Amygdala (tissue), 56 donors: ENCODE measurements at places on chromosomes 13 and 19.

- DNase-seq = no peak
Observed at GRCh38 chr13:43058318-43058674, 34.9 kb downstream of the DNAJC15 start.

DNA sequence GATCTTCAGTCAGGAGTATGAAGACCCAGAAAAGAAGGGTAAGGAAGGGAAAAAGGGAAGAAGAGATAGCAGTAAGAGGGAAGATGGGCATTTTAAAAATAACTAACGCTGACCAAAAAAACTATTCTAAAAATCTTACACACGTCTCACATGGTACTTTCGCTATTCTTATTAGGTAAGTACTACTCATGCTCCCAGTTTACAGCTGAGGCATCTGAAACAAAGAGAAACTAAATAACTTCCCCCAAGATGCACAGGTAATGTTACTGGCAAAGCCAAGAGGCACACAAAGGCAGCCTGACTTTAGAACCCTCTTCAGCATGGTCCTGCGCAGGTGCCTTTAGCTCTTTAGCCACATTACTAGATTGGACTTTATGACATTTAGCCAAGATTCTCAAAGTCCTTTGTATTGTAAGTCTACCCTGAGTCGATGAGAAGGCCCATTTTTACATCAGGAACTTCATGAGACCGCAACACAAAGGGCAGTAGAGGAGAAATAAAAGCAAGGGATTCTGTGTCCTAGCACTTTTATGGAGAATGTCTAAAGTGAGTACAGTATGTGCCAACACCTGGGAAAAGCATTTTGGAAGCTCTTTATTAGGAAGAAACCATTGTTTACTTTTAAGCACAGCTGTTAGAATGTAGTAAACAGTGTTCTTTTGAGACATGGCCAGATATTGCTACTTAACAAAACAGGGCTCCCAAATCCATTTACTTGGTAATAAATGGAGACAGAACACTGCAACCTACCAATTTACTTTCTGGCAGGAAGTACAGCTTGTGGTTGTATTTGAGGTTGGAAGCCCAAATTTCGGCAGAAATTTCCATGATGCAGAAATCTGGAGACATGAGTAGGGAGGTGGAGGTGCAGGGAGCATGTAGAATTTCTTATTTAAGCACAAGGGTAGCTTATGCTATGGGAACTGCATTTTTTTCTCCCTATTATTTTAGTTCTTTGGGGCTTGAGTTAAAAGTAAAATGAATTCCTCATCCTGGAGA lies 250.7 kb downstream of the KCTD12 start:
- DNase-seq = no peak

DNA sequence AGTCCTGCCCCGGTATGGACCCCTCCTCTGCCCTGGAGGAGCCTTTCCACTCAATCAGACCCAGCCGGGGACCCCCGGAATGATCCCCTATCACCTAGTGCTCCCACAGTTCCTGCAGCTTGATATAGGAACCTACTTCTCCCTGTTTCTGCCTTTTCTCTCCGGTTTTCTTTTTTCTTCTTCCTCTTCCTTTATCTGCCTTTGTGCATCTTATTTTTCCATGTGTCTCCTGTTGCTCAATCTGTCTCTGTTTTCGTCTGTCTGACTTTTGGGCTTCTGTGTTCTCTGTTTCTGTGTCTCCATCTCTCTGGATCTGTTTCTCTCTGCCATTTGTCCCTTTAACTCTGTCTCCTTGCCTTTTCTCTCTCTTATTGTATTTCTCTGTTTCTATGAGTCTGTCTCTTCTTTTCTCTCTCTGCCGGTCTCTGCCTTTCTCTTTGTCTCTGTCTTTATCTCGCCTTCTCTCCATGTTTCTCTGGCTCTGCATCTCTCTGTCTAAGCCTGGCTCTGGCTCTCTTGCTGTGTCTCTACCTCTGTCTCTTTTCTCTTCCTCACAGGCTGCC lies 10.0 kb downstream of the MEGF8 start:
- DNase-seq = no peak

GRCh38 chr13:112205990-112206389 lies 139.0 kb downstream of the SOX1 start:
- no peak for DNase-seq

GRCh38 chr13:43021926-43022670 lies 1.3 kb upstream of the DNAJC15 start:
- DNase-seq = no peak

DNA sequence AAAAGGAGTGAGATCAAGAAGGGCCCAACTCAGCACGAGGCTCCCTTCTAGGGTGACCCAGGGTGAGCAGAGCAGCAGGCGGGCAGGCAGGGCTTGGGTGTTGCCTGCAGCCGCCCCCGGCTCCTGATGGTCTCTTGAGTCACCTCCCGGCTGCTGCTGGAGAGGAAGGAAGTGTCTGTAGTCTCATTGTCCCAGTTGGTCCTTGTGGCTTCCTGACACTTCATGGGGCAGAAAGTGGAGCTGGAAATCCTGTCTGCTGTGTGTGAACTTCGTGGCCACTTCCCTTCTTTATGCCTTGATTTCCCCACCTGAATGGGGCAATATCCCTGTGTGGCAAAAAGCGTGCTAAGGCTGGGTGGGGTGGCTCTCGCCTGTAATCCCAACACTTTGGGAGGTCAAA lies 2.5 kb downstream of the MAP1S start:
- DNase-seq = no peak

DNA sequence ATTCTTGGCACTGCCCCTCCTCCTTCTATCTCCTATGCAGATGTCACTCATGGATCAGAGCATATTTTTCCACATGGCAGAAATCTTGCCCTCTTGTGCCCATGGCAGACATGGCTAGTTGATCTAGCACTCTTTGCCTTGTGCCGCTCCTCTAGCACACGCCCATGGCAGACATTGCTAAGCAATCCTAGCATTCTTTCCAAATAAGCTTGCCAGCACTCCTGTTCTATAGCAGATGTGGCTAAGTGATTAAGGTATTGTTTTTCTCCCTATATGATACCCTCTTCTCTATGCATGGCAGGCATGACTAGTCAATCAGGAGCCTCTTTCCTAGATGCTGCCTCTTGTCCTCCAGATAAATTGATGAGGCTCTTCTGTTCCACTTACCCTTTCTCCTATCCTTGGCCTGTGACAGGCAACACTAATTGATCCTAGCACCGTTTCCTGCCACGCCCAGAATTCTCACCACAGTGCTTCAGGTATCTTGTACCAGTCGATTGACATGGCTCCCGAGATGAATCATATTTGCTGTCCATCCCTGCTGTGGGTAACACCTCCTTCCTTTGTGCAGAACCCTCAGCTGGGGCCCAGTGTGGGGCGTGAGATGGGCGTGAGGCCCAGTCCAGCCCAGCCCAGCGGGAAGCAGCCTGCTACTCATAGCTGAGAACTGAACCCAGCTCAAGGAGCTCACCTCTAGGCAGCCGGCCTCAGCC lies 26.9 kb downstream of the TMED1 start:
- no peak for DNase-seq

- DNase-seq = no peak
Observed at GRCh38 chr13:78426183-78426582, 177.2 kb downstream of the POU4F1 start.

DNA sequence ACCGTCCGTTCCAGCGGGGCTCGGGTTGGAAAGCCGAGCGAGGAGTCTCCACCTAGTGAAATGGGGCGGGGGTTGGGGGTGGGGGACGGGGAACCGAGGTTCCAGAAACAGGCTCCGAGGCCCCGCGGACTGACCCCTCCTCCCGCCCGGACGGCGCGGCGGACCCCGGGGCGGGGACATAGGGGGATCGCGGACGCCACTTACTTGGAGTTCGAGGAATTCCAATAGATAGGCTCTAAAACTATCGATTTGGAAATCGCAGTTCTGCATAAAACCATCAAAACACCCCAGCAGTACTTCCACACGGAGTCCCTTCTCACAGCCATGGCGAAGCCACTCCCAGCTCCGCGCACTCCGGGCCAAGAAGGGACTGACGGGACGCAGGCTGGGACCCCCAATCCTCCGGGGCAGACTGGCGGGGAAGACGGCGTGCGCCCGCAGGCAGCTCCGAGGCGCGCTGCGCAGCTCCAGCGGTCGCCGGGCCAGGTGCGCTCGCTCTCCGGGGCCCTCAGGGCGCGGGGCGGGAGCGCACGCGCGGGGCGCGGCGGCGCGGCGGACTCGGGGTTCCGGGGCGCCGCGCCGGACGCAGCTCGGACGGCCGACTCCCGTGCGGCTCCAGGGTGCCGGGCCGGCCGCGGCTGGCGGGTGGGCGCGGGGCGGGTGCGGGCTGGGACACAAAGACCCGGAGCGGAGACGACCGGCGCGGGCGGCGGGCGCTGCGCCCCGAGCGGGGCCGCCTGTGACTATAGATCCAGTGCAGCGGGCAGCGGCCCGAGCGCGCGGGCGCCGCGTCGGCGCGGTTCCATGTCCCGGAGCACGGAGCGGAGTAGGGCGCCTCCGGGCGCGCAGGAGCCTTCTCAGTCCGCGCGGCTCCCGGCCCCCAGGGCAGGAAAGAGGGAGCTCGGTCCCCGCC lies 567 bp downstream of the EFNB2 start:
- DNase-seq = no peak

DNA sequence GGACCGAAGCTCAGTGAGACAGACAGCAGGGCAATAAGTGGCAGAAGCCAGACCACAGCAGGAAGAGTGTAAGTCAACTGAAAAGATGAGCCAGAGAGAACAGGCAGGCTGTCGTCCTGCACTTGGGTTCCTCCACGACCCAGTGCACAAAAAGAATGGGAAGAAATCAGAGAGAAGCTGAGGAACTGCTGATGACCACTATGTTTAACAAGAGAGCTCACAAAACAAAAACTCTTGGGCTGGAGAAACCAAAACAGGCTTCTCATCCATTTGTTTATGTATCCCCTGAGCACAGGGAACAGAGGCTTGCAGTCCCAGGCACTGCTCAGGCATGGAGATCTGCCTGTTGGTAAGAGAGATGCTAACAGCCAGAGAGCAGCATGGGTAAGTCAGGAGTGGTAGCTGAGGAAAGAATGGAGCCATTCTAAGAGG lies 14.0 kb downstream of the AKAP8L start:
- no peak for DNase-seq

- no peak for DNase-seq
Observed at GRCh38 chr13:105159841-105160240, 1375.6 kb downstream of the EFNB2 start.

GRCh38 chr19:6058518-6059201 lies 51.6 kb downstream of the RFX2 start:
- DNase-seq = no peak

DNA sequence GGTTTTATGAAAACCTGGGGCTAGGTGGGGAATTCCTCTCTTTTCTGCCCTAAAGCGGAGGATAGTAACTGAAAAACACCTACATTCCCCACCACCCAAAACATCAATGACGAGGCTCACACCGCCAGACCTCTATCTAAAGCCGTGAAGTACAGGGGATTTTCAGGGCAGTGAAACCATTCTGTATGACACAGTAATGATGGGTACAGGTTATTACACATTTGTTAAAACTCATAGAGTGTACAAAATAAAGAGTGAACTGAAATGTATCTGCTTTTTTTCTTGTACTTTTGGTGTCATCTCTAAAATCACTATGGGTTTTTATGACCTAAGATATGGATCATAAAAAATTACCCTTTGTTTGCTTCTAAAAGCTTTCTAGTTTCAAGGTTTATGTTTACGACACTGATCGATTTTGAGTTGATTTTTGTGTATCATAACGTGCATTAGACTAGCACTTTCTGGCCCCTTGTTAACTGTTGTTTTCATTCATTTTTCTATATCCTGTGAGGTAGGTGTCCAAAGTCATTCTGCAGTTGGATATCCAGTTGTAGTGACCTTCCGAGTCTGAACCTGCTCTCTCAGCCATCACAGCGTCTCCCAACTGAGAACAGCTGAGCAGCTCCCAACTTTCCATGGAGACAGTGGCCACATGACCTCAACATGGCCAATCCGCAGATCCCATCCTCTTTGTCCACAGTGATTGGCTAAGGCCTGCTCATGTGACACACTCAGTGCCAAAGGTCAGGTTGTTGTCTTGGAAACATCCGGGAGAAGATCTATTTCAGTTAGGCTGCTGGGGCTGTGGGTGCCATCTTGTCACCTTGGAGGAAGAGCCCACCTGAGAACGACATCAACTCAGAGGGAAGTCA lies 10.3 kb downstream of the MBD3L2B start:
- no peak for DNase-seq

GRCh38 chr13:41199526-41199925 lies 5.2 kb upstream of the KBTBD7 start:
- no peak for DNase-seq
